GM12878 (cell line): ENCODE measurements at places on chromosomes 2 and 18.
A peak's percentile ranks its signal among the peaks of the same experiment; 100 is the strongest.

GRCh38 chr2:101173707-101174295 lies 22.6 kb upstream of the TBC1D8 start:
- peak; percentile 15 for DNase-seq

GRCh38 chr18:446941-447560 lies 53.5 kb downstream of the COLEC12 start:
- DNase-seq, result no peak

DNA sequence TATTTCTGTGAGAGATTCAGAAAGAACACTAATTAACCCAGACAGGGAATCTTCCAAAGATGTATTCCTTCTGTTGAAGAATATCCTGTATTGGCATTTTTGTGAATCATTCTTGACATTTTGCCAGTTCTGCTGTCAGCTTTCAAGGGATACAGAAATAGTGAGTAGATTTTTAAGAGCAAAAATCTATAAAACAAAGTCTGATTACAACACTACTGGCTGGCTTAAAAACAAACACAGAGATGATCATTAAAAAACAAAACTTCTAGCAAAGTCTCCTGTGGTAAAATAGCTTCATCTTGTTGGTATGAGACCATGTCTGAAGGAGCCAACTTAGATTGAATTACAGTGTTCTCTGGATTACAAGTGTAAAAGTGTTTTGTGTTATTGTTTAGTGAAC lies 866.3 kb upstream of the KLHL29 start:
- DNase-seq, result no peak

DNA sequence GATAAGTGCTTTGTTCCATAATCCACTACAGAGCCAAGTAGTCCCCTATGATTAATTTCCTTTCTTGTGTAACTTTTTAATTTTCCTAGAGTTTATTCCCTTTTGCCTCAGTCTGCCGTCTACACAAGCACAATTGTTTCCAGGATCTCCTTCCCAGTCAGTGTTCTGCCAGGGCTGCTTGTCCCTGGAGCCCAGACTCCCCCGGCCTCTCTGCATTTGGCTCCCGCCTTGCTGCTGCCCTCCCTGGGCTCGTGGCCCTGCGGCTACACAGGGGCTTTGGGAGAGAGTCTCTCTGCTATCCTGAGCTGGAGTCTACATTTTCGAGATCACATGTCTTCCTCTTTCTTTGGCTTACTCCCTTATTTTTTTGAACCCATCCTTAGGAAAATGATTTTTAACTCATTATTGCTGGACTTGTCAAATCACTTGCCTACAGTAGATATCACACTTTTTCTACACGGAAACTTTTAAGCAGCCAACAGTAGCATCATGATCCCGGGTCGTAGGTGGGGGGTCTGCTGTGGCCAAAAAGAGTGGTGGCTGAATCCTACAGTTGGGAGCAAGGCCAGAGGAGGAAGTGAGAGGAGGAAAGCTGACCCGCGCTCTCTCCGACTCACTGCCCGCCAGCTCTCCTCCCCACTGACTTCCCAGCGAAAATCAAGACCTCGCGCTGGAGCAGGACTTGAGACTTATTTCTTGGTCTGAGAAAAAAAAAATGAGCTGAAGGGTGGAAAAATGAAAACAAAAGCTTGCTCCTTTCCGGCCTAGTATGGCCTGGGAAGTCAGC lies 9.4 kb downstream of the FBLN7 start:
- DNase-seq, result no peak

GRCh38 chr2:38971377-38971776 lies 81.7 kb downstream of the ARHGEF33 start:
- DNase-seq, result no peak

GRCh38 chr2:1811258-1811970 lies 67.1 kb upstream of the PXDN start:
- DNase-seq, result no peak

GRCh38 chr2:45432406-45432805 lies 178.7 kb downstream of the SRBD1 start:
- DNase-seq, result no peak

GRCh38 chr2:106163948-106164545 lies 30.1 kb downstream of the UXS1 start:
- no peak for DNase-seq

- DNase-seq, result no peak
These were observed 64.0 kb downstream of the TFCP2L1 start for GRCh38 chr2:121220995-121221394.

- DNase-seq, result no peak
These were observed 39.5 kb upstream of the ASXL3 start for GRCh38 chr18:33538418-33539042.

- DNase-seq, result no peak
These were observed 47.2 kb upstream of the REG3G start for GRCh38 chr2:78978340-78978739.

GRCh38 chr18:74840492-74841167 lies 243.0 kb downstream of the ZNF407 start:
- no peak for DNase-seq

DNA sequence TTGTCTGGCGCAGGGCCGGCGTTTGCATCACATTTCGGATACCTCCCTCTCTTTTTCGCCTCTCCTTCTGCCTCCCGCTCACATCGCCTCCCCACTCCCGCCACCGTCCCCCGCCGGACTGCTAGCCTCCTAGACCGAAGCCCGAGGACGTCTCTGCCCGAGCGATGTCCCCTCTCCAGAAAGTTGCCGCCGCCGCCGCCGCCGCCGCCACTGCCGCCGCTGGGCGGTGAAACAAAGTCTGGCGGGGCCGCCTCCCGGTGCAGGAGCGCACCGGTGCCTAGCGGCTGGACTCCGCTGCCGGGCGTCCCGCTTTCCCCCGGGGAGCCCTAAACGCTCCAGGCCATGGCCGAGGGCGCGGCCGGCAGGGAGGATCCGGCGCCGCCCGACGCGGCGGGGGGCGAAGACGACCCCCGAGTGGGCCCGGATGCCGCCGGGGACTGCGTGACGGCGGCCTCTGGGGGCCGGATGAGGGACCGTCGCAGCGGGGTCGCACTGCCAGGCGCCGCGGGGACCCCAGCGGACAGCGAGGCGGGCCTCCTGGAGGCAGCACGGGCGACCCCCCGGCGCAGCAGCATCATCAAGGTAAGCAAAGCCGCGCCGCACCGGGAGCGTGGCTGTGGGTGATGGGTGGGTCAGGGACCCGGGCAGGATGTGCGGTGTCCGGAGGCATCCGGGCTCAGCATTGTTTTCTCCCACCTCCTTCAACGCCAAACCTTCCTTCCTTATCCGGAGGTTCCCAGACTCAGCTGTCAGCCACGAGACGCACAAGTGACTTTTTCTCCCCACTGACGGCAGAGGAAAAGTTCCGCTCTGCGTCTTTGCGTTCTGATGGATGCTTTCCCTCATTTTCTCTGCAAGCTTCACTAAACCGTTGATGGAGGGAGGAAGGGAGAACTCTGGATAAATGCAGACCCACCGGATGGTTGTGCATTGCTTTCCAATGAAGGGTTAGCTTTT lies 643 bp downstream of the PLCL1 start:
- DNase-seq, result no peak

DNA sequence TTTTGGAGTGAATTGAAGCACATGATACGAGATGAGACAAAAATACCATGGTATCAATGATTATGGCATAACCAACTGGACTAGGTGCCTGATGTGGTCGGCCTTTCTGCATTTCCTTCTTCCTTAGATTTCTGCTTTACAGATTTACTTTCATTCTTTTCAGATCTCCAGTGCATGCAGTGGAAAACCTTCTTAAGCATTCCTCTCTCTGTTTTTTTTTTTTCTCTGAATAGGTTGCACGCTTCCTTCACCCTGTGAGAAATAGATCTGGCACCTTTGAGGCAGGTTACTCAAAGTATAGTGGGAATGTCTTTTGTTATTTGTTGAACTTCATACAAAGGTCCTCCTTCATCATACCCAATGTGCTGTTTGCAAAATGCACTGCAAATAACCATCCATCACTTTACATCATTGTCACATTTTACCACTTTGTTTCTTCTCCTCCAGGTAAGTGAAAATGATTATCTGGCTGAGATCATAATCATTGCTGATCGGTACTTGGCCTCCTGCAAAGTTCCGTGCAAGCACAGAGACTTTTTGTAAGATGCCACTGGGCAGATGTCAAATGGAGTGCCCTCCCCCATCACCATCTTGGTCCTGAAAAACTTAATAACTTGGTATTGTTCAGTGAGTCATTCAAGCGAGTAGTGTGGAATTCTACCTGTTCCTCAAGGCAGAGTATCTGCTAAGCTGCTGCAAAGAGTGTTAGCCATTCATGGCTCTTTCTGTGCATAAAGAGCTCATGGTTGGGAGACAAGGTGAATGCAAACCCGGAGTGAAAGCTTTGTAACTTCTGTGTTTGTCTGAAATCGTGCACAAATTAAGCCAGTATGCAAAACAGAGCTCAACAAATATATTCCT lies 30.0 kb upstream of the KLHL14 start:
- DNase-seq, result no peak

DNA sequence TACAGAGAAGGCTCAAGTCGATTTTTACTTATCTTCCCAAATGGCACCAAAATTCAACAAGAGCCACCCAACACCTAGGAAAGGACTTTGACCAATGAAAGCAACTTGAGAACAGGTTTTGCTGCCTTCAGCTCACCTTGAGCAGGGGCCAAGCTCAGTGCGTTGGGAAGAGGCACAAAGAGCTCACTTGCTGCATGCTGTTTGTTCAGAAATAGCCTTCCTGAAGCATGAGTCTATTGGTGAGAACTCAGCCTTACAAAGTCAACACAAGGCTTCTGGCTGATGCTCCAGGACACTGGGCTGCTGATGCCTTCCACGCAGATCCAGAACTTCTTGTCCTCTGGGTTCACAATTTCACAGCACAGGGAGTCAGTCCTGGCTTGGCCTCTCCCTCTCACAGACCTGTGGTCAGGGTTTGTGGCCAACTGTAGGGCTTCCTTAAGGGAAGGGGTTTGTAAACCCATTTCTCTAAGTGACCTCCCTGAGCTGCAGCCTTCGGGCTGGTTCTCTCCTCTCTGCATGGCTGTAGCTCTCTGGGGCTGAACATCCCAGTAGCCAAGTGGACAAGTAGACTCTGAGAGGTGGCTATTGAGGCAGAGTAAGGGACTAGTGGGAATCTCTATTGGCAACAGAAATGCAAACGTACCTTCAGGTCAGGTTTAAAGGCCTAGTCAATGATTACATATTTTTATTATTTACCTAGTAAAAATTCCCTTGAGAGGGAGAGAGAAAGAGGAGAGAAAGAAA lies 124.7 kb upstream of the GATA6 start:
- DNase-seq, result no peak

DNA sequence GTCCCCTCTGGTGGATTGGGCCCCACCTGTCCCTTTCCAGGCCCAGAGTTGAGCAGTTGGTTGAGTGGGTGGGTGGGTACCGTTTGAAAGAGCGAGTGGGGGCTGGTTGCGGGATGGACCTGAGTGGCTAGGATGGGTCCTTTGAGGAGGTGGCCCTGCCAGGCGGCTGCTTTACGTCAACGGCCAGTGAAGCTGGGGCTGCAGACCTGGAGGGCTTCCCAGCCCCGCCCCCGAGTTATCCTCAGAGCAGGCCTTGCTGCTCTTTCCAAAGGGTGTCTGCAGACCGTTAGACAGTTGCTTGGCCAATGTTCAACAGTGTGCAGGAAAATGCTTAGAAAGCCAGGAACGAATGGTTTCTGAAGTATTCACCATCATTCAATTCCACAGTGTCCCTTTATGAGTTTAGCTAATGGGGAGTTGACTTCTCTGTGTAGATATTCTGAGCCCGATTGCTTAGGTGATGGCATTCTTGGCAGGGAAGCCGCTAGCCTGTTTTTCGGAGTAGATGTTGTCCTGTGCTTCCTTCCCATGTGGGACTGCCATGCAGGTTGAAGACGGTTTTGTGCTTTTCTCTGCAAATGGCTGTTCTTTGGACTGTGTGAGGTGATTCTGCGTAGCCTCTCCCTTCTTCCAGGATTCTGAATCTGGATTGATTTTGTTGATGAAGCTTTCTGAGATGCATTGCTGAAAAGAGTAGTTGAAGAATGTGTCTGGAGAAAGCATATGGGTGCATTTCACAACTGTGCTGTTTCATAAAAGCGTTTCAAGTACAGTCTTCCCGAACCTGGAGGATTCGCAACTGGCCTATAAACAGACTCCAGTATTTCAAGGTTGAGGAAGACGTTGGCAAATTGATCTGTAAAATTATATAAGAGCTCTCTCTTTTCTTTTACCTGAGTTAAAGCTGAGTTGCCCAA lies 45.8 kb downstream of the LDLRAD4 start:
- DNase-seq, result no peak

DNA sequence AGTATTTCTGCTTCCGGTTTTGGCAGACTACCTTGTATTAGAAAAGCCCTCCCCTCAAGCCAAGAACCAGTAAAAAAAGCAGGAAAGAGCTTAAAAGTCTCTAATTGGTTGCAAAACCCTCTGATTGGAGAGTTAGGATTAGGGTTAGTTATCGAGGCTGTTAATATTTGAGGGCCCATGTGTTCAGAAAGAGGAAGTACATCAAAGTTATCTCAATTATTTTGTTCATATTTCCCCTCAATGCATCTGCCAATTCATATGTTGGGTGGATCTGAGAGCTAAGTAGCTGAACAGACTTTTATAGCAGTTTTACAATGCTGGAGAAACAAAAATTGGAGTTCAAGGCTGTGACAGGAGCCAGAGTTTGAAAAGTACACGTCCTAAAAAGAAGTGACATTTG lies 43.1 kb upstream of the KLHL14 start:
- DNase-seq, result no peak

DNA sequence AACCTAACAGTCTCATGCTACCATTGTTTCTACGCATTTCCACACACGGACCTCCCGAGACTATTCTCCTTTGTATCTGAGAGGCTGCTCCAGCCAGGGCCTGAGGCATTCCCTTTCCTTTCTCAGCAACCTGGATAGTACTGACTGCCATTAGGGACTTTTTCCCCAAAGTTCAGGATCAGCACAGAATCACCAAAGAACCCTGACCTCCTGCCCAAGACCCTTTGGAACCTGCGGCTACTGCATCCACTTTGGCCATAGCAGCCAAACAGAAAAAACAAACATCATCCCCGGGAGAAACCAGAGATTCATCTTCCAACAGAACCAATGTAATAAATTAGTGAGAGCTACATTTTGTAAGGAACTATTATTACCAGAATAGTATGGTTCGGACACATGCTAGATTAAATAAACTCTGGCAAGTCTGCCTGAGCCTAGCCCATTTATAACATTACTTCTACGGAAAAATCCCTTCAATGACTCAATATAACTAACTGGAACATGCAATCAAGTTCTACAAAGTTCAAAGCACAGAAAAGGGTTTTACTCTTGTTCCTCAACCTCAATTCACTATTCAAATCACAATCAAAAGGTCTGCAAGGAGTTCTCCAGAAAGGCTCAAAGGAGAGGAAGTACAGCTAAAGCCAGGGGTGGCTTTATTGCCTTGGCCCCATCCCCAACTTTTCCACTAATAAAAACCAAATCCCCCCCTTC lies 51.8 kb downstream of the LPIN2 start:
- DNase-seq, result no peak

DNA sequence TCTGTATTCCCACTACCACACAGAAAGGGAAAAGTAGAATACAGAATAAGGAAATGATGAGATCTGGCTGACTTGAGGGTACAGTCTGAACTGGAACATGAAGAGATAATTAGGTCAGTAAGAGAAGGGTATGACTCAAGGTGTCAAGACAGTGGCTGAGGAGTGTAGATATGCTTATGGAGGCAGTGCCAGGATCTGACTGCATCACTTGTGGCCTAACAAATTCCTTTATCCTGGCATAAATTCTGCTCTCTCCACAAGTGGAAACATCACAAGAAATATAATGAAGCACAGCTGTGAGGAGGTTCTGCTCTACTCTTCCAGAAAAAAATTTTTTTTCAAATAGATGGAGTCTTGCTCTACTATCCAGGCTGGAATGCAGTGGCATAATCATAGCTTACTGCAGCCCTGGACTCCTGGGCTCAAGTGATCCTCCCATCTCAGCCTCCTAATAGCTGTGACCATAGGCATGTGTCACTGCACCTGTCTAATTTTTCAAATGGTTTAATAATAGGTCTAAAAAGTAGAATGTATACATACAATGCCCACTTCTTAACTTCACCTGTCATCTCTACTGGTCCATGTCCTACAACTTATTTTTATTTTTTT lies 85.3 kb downstream of the C2orf74 start:
- DNase-seq, result no peak
